ENCODE measurements at places on chromosomes 1 and 21. TPM values are rescaled to one million over a fixed set of nuclear protein-coding genes. Genes with fewer than 3 reads are reported as not detected.
A peak's percentile ranks its signal among the peaks of the same experiment; 100 is the strongest.

IFNLR1 gene
- 1.0 TPM for total RNA-seq

RIMKLA gene
- 7.9 TPM for total RNA-seq

FAM72C gene
- total RNA-seq, result 2.6 TPM

TMOD4 gene
- not detected for total RNA-seq

DNA sequence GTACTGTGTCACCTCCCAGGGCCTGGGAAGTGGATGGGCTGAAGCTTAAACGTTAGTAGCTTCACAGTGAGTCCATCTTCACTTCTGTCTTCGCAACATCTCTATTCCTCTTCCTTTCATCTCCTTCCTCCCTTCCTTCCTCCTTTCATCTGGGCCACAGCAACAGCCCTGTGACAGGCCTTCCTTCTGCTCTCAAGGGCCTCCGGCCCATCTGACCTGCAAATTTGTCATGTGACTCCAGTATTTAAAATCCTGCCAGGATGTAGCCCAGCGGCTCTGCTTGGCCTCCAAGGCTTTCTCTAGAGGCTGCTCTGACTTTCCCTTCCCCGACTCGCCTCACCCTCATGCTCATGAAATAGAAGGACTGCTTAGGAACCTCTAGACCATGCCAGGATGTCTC is 10.9 kb upstream of the BATF3 start:
- no peak for ATAC-seq

GRCh38 chr1:170768929-170769328 is 105.0 kb downstream of the PRRX1 start:
- ATAC-seq, result no peak

DNA sequence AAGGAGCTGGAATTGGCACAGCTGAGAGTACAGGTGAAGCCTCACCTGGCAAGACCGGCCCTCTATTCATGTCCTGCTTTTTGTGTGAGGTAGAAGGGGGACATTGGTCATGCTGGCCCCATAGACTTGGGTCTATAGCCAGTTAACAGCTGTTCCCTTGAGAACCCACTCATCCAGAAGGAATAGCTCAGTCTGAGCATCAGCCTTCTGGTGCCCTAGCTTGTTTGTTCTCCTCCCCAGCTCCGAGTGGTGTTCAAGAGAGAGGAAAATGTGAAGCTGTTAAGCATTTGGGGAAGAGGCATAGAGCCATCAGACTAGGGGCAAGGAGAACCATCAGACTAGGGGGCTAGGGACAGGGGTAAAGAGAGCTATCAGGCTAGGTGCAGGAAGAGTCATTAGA is 290.9 kb downstream of the SIPA1L2 start:
- ATAC-seq, result no peak

DNA sequence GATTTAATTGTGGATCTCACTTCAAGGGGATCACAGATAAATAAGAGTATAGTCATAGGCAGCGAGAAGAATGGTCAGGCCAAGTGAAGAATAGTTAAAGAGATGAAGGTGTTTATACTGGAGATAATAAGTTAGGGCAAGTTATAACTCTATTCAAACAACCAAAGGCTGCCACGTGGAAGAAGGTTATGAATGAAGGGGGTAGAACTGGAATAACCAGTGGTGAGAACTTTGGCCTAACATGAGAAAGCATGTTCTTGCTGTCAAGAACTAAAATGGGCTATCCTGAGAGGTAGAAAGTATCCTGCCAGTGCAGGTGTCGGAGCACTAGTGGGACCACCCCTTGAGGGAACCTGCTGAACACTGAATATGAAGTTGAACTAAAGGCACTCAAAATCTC is 49.6 kb upstream of the EDEM3 start:
- no peak for ATAC-seq

DNA sequence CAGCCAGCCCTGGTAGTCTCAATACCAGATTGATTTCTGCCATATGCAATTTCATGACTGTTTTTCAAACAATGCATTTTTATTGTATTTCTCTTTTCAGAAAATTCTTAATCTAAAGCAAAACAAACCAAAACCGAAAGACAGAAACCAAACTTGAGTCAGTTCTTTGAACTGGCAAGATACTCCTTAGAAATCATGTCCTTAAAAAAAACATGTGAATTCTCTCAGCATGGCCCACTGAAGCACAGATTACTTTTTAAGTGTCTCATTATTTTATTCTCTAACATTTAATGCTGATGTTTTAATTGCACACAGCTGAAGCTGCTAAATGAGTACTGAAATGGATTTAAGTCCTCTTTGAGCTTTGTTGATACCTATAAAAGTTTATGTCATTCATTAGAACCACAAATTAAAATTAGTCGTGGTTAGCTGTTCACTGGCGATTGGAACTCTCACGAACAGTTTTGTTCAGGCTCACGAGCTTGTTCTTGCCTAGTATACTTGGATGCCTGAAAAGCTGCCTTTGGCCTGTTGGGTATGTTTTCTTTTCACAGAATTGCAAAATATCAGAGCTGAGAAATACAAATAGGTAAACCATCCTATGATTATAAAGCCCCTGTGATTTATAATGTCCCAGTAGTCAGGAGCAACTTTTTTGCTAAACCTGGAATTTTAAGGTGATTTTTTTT is 87.5 kb downstream of the CAMTA1 start:
- ATAC-seq, result no peak

DNA sequence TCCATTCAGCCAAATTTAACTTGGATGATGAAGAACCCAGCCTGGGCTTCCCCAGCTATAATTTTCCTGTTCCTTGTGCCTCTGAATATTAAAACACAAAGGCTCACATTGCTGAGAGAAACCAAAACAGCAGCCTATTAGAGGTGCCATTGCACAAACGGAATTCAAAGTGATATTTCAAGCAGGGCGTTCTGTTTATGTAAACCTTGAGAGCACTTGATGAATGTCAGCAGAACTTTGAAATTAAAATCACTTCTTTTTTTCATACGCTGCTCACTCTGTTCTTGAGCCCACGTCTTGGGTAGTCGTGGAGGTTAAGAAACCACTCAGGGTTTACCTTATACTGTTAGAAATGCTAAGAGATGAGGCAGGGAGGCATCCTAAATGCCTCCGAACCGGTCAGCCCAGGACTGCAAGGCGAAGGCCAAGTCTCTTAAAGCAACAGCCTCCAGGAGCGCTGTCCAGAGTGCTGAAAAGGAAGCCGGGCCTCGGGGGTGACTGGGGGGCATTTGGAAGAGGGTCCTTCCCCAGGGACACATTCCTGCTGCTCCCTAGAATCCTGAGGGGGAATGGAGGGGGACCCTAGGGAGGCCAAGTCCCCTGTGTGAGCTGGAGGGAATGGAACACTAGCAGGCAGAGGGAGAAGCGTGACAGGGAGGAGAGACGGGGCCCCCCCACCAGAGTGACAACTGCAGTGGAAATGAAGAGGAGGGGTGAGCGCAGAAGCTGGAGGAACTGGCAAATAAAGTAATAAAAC is 154.8 kb upstream of the VAMP3 start:
- peak; percentile 43 for ATAC-seq

DNA sequence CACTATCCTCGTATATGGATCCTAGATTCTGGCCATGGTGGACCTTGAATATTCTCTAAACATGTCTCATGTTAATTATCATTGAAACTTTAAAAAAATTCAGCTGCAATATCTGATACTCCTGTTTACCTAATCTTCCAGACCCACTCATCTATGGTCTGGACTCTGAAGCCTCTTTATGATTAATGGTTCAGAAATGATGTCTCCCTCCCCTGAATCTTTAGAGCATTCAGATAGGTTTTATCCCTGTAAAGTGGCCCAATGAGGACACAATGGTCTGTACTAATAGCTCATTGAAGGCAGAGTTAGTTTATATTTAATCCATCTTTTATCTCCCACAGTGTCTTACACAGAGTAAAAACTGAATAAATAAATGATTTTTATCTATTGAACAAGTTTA is 53.0 kb upstream of the DUSP10 start:
- no peak for ATAC-seq

- peak; percentile 43 for ATAC-seq
Observed at GRCh38 chr1:230157420-230158390, 90.7 kb downstream of the GALNT2 start.

GRCh38 chr1:212977781-212978645 is 27.7 kb downstream of the VASH2 start:
- no peak for ATAC-seq

DNA sequence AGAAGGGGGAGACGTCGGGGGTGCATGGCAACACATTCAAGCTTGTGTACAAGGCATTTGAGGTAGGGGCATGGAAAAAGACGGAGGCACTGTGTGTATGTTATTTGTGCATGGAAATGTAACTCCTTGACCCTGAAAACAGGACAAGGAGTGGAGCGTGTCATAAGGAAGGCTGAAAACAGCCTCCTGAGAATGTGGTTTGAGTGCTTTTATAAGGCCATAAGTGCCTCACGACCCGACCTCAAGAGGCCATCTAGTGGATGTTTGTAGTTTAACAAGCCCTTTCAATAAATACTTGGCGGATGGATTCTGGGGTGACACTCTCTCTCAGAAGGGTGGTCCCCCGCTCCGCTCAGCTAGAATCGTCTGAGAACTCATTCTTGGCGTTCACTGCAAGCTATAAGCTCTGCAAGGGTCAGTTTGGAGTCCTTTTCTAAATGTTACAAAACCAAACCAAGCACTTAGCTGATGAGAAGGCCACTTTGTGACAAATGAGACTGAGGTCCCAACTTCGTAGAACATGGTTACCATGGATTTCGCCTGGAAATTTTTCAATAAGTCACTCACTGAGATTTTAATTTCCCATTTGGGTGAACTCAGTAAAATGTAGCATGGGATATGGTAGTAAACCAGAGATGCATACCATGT is 38.8 kb upstream of the CLCA4 start:
- no peak for ATAC-seq

GRCh38 chr1:39238476-39238875 is 34.0 kb downstream of the MACF1 start:
- no peak for ATAC-seq

DNA sequence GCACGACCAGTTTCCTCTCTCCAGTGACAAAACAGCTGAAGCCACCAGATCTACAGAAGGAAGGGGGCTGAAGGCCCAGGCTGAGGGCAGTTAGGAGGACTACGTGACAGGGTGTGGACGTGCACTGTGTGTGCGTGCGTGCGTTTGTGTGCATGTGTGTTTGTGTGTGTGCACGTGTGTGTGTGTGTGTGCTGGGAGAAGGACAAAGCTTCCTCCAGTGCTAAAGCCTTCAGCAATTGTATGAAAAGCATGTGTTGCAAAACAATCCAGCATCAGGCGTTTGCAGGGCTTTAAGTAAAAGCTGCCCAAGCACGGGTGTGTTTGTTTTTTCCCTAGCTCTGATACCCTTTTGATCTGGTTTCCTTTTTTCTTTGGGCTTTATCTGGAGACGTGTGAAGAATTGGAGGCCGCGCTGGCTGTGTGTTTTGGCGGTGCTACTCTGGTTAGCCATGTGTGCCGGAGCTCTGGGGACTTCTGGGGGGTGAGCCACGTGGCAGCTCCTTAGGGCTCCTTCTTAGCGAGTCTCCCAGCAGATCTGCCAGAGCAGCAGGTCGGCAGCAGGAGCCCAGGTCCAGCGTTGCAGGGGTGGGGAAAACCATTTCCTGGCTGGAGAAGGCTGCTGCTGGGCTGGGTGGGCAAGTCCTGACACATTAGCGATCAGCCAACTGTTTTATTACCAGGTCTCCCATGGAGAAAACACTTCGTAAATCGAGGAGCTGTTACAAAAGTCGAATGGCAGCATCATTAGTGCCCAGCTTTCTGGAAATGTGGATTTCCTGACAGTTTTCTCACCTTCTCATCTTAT is 73.4 kb downstream of the UCK2 start:
- ATAC-seq, result no peak

DNA sequence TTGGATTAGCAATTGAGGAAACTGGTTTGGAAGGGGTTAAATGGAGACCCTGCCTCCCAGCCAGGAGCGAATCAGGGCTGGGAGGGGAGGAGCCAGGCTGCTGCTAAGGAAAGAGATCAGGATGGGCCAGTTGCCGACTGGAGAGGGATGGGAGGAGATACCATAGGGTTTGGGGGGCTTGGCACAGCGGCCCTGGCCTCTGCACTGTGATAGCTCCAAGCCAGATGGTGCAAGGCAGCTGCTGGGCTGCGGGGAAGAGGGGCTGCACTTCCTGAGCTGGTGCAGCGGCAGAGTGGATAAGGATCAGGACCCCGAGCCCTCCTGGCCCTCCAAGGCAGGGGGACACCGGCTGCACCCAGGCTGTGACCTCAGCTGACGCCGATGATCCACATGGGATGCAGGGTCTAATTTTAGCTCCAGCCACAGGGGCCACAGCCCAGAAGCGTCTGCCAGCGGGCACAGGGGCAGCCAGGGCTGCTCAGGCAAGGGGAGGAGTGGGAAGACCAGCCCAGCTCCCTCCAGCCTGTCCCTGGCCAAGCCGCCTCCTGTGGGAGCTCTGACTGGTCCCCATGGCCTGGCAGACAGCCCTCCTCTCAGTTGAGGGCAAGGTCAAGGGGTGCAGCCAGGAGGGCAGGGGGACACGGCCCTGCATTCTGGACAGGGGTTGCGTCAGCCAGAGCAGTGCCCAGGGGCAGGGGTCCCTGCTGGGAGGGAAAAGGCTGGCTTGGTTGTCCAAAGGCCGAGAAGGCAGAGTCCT is at the start of gene EXTL1:
EXTL1 (plus strand) TSS at position 129 of the 757 bp plus-strand sequence. CDS start 872 bp downstream, outside the sequence.
- peak; percentile 86 for ATAC-seq

DNA sequence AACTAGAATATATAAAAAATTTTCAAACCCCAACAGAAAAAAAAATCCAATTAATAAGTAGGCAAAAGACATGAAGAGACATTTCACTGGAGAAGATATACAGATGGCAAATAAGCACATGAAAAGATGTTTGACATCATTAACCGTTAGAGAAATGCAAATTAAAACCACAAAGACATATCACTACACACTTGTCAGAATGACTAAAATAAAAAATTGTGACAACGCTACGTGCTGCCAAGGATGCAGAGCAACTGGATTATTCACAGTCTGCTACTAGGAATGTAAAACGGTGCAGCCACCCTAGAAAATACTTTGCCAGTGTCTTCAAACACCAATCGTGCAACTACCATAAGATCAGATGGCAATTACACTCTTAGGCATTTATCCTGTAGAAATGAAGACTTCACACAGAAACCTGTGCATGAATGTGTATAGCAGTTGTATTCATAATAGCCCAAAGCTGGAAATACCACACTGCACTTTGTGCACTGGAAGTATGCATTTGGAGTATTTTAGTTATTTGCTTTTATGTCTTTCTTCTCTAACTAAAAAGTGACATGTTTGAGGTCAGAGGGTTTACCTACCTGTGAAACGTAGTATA is 75.3 kb upstream of the PALMD start:
- ATAC-seq, result no peak

DNA sequence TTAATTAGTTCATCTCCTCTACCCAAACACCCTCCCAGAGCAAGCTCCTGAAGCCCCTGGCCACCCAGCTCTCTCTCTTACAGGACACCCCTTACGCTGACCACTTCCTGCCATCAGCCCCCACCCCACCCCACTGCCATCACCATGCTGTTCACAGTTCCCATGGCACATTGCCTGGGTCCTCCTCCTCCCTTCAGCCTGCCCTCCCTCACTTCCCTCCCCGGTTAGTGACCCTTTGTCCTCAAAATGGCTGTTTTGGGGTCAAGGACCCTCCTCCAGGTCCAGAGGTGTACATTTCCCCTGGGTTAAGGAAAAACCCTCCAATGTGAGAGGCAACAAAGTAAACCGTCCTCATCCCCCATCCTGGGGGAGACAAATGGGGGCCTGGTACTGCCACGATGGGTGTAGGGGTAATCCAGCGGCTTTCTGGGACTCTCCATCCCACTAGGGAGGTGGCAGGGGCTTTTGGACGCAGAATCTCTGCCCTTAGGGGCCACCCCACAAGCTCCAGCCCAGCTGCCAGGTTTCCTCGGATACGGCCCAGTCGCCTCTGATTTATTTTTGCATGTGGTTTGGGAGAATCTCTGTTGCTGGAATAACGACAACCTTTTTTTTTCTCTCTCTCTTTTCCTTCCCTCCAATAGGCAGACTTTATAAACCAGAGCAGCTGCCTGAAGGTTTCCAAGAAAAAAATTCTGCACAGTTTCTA is 8.5 kb downstream of the CAMK2N1 start:
- ATAC-seq, result peak; percentile 32
